ENCODE measurements at places on chromosomes 5 and 9.

DNA sequence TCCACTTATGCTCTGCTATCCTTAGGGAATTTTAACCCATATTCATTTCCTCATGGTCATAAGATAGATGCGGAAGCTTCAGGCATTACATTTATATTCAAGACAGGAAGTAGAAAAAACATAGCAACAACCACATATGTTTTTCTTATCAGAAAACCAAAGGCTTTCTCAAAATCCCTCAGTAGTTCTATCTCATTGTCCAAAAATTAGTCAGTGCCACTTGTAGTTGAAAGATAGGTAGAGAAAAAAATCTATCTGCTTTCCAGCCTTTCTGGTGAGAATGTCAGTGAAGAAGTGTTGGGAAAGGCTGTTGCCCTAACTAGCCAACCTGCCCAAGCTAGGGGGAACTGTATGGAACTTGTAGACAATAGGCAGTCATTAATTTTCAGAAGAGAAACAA is 23.5 kb upstream of the MOCS2 start:
- DNase-seq, result no peak

DNA sequence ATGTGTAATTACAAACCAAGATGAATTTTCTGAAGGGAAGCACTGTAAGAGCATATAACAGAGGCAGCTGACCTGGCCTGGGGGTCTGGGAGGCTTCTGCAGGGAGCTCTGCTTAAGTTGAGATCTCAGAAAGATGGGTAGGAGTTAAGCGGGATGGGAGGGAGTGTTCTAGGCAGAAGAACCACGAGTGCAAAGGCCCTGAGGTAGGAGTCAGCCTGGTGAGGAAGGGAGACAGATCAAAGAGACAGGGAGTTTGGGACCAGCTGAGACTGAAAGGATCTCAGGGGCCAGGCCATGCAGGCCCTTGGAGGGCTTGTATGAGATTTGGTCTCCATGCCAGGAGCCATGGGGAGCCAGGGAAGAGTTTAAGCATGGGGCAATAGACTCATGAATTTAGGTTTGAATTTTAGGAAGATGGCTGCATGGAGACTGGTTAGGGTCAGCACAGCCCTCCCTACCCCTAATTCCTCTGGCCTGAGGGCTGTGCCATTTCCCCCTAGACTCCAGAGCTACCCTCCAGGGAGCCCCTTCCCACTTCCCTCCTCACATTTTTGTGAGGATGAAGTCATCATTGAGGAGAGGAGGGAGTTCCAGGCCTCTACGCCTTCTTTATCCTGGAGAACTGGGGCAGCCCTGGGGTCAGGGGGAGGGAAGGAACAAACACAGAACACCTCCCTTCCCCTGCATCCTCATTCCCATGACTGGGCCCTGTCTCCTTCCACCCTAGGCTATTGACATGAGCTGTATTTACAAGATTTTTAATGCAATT is 4.8 kb upstream of the ARAP3 start:
- DNase-seq, result no peak

DNA sequence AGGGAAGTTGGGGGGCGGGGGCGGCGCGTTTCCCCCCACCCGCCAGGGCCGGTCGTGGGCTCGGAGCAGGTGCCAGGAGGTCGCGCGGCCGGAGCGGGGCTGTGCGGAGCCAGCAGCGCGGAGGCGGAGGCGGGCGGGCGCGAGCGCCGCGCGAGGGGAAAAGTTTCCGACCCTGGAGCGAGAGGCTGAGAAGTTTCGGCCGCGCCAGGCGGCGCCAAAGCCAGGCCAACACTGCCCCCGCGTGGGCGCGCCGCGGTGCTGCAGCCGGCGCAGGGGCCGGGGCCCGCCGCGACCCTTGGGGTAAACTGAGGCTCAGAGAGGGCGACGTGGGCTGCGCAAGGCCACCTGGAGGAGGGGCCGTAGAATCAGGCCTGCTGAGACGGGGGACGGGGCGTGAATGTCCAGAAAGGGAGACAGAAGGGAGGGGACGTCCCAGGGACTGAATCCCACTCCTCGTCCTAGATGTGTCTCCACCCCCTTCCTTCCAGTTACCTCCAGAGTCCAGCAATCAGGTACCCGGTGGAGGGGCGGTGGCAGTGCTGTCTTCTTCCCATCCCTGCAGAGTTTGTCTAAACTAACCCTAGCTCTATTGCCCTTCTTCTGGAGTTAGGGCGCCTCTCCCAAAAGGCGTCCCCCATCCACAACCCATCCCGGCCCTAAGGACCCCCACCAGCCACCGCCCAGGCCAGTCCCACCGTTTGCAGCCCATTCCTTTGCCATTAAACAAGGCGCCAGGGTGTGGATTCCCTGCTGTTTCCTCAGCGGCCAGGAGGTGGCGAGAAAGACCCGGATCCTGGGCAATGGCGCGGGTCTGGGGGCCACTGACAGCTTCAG is 10.2 kb downstream of the C9orf50 start:
- peak; percentile 66 for DNase-seq

DNA sequence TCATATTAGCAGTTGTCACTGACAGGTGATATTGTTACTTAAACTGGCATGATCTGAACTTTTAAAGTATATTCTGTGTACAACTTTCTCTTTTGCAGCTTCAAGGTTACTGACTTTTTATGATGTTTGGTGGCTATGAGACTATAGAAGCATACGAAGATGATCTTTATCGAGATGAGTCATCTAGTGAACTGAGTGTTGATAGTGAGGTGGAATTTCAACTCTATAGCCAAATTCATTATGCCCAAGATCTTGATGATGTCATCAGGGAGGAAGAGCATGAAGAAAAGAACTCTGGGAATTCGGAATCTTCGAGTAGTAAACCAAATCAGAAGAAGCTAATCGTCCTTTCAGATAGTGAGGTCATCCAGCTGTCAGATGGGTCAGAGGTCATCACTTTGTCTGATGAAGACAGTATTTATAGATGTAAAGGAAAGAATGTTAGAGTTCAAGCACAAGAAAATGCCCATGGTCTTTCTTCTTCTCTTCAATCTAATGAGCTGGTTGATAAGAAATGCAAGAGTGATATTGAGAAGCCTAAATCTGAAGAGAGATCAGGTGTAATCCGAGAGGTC is 5.9 kb downstream of the ZCCHC7 start:
- no peak for DNase-seq

- DNase-seq, result no peak
Observed at GRCh38 chr5:150271923-150272322, 17.6 kb downstream of the CAMK2A start.

DNA sequence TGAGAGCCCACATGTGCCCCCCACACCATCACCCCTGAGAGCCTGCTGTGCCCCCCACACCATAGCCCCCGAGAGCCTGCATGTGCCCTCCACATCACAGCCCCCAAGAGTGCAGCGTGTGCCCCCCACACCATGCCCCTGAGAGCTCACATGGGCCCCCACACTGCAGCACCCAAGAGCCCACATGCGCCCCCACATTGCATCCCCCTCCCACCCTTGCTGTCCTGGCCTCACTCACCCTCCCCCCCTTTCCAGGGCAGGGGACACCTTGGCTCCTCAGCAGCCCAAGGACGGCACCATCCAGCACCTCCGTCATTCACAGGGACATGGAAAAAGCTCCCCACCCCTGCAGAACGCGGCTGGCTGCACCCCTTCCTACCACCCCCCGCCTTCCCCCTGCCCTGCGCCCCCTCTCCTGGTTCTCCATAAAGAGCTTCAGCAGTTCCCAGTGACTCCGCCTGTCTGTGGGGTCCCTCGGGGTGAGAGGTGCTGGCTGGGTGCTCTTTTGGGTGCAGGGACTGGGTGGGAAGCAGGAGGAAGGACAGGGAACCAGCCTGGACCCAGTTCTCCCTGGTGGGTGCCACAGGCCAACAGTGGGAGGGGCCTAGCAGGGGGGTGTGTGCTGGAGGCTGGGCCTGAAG is 5.0 kb downstream of the LCN1 start:
- DNase-seq, result no peak

GRCh38 chr5:143874312-143874711 is 62.4 kb downstream of the HMHB1 start:
- DNase-seq, result no peak

DNA sequence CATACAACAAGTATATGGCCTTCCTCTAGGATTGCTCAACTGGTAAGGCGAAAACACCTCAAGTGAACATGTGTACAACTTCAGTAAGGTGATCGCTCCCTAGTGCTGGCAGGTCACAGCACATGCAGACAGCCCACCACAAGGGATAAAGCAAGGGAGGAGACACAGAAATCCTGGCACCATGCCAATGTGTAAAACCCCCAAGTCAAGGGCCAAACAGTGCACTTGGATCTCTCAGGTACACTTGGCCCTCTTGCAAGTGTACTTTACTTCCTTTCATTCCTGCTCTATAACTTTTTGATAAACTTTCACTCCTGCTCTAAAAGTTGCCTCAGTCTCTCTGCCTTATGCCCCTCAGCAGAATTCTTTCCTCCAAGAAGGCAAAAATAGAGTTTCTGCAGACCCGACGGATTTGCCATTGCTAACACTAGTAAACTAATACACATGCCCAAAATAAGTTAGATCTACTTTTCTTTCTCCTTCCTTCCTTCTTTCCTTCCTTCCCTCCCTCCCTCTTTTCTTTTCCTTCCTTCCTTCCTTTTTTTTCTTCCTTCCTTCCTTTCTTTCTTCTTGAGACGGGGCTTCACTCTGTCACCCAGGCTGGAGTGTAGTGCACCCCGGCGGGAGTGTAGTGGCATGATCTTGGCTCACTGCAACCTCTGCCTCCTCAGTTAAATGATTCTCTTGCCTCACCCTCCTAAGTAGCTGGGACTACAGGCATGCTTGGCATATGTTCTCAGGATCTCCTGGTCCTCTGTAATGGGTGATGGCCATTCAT is 6.8 kb upstream of the LNPEP start:
- no peak for DNase-seq

- DNase-seq, result no peak
Observed at GRCh38 chr5:132224716-132225115, 2.9 kb downstream of the P4HA2 start.

GRCh38 chr9:21966140-21966851 is 27.9 kb downstream of the CDKN2A start:
- no peak for DNase-seq
